Ecto neural progenitor cell (in vitro differentiated cells): ENCODE measurements at places on chromosomes 7 and 10.

DNA sequence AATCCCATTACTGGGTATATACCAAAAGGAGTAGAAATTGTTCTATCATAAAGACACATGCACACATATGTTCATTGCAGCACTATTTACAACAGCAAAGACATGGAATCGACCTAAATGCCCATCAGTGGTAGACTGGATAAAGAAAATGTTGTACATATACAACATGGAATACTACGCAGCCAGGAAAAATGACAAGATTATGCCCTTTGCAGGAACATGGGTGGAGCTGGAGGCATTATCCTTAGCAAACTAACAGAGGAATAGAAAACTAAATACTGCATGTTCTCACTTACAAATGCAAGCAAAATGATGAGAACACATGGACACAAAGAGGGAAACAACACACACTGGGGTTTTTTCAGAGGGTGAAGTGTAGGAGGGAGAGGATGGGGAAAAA, 300.2 kb downstream of the BAMBI start:
- DNase-seq, result no peak

DNA sequence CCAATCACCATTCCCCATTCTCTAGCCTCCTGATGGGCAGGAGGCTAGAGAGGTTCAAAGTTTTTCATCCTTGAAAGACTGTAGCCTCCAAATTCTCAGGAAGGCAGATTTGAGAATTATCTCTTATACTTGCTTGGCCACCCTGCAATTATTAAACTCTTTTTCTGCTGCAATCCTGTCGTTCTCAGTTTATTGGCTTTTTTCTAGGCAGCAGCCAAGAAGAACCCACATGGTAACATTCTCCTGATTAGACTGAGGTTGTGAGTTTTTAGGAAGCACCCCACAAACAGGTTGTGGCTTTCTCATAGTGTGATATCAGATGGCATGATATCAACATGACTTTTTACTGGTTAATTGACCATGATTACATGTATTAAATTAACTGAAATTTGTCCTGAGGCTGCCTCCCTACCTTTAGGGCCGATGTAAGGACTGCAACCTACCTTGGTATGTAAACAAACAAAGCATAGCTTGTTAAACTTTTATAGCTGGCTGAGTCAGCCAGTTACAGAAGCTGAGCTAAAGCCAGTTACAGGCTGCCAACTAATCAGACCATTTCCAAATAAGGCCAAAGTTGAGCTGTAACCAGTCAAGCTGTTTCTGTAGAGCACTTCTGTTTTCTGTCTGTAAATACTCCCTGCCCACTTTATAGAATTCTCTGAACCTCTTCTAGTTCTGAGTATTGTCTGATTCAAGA, 3.2 kb upstream of the ZNF248 start:
- no peak for DNase-seq

DNA sequence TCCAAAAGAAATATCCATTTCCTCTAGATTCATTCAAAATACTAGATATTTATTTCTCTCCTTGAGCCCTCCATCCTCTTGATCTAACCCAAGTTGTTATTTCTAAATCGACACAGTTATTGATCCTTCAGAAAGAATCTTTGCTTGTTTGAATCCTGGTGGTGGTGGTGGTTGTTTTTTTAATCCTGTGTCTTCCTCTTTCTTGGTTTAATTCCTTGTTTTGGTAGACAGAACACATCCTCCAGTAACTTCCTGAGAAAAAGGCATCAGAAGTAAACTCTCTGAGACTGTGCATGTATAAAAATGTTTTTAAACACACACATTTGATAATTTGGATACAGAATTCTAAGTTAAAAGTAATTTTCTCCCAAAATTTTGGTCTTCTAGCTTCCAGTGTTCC, 49.9 kb downstream of the SIRT1 start:
- DNase-seq, result no peak

GRCh38 chr7:121182902-121183301, 145.9 kb upstream of the WNT16 start:
- no peak for DNase-seq

DNA sequence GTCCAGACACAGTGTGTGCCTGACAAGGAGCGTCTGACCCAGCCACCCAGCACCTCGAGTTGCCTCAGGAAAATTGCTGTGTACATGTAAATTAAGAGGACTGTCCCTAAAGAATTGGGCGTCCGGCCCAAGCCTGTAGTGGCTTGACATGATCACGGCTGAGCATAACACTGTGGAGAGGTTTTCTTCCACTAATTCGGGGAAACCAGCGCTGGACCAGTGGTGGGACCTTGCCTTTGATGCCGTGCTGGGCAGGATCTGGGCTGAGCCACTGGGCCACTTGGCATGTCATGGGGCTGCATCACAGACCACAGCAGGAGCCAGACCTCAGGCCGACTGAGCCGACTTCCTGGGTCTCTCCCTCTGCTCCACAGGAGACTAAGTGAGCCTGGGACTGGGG, 282.5 kb downstream of the GLRX3 start:
- peak; percentile 20 for DNase-seq

DNA sequence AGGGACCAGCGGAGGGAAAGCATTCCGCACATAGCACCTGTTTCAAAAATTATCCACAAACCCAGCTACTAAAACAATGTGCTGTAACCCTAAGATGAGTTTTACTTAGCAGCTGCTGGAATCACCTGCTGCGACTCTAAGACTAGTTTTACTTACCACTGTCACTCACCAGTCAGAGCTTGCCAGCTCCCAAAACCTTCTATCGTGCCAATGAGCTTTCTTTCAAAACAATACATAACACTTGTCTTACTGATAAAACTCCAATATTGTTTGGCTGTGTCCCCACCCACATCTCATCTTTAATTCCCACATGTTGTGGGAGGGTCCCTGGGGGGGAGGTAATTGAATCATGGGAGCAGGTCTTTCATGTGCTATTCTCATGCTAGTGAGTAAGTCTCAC, 18.4 kb downstream of the ST8SIA6 start:
- no peak for DNase-seq

- no peak for DNase-seq
These were observed 4.2 kb downstream of the BNIP3 start for GRCh38 chr10:131977323-131978096.

DNA sequence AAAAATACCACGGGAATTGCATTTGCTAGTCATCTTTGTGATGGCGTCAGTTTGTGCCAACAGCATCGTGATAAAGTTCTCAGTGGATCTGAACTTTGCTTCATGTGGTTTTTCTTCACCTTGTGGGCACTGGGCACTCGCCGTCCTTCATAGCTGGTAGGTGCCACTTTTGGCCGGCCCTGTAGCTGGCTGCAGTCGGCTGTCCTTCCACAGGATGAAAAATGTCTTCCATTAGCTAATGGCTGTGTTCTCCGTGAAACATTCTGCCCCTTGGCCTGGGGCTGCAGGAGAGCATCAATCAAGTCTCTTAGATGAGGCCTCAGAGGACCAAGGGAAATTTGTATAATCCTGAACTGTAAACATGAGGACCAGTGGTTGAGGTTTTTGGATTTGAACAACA, 145.3 kb downstream of the DYNC1I1 start:
- no peak for DNase-seq

- no peak for DNase-seq
These were observed 114.5 kb downstream of the HIP1 start for GRCh38 chr7:75624134-75624832.

DNA sequence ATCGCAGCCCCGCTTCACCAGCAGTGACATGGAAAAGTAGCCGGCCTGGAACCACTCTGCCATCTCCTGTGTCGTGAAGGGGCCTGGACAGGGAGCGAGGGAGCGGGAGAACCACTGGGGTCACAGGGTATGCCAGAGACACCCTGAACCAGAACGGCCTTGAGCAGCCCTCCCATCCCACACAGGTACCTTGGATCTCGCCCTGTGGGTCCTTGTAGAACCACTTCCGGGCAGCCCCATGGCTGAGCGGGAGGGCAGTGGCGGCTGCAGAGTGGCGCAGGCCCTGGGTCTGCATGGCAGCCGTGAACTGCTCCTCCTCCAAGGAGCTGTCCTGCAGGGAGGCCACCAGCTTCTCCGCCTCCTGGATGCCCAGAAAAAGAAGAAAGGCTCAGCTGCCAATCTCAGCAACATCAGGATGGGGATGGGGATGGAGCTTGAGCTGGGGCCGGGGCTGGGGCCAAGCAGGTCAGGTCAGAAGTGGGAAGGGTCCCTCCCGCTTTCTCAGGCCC, 9.5 kb downstream of the GIGYF1 start:
- DNase-seq, result no peak

GRCh38 chr7:26212921-26213718, 11.6 kb downstream of the CBX3 start:
- DNase-seq, result no peak

DNA sequence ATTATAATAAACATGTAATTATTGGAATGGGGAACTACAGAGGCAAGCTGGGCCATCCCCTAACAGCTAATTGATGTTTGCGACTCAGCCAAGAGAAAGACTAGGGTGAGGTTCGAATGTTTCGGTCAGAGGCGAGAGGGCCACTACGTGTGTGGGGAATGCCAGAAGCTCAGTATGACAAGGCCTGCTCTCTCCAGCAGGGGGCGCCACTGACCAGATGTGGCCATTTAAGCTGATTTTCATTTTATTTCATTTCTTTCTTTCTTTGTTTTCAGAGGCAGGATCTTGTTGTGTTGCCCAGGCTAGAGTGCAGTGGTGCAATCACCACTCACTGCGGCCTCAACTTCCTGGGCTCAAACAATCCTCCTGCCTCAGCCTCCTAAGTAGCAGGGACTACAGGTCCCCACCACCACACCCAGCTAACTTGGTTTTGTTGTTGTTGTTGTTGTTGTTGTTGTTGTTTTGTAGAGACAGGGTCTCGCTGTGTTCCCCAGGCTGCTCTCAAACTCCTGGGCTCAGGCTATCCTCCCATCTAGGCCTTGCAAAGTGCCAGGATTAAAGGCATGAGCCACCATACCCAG, 38.1 kb downstream of the TMEM130 start:
- DNase-seq, result no peak

GRCh38 chr10:102117391-102118159, 2.6 kb downstream of the LDB1 start:
- DNase-seq, result peak; percentile 75

DNA sequence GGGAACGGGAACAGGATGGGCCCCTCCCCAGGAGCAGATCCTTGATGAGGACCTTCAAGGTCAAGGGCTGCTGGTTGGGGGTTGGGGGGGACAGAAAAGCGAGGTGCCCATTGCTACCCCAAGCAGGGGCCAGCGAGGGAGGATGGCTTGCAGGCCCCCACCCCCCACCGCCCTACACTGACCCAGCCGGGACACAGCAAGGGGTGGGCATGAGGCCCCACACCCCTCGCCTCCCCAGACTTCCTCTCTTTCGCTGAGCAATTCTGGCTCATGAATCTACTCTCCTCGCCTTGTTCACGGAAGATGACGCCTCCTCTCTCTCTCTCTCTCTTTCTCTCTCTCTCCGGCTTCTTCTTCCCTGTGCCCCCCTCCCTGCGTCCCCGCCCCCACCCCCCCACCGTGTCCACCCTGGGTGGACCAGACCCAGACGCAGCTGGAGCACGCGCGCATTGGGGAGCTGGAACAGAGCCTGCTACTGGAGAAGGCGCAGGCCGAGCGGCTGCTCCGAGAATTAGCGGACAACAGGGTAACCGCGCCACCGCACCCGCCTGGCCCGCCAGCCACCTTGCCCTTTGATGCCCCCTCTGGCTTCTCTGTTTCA, 81.1 kb upstream of the GTF2IRD1 start:
- DNase-seq, result no peak

DNA sequence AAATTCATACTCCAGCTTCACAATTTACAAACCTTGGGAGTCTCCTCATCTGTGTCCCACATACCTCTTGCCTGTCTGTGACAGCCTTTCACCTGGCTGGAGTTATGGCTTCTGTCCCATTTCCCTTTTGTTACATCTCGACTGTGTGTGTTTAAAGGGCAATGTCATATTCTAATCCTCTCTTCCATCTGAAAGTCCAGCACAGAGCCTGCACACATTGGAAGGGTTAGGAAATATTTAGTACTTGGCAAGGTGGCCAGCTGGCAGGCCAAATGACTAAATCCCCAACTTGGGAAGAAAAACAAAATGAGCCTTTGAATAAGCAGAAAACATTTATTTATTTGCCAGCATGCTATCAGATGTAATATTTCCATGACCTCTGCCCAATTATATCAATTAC, 120.1 kb upstream of the STK17A start:
- DNase-seq, result no peak

- DNase-seq, result peak; percentile 52
These were observed 103.0 kb upstream of the LRRTM3 start for GRCh38 chr10:66822801-66823200.

DNA sequence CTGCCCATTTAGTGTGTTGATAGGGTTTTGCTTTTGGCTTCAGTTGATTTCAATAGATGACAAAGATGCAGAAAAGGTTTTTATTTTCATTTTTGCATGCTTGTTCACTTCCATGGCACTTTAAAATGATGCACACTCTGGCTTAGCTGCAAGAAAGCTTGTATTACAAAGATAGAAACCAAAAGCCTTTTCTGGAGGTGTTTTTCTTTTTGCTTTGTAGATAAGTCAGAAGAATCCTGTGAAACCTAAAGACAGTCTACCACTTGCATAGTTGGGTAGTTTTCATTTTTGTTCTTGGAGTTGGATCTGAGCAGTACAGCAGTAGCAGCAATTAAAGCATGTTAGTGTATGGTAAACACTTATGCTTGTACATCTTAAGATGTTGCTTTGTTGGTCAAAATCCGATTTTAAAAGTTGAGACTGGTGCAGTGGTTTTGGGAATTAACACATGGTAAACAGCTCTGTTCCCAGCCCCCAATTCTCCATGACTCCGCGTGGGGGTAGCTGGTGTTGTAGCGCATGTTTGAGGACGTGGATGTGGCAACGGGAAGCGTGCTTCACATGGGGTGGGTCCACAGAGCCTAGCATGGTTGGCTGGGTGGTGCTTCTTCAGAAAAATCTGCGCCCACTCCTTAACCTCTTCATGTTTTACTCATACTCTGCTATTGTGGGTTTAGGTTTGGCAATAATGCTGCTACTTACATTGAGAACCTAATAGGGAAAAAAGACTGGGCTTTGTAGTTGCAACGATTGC, 19.8 kb downstream of the CCNY start:
- no peak for DNase-seq

GRCh38 chr10:132589681-132590080, 52.1 kb downstream of the INPP5A start:
- DNase-seq, result no peak

- DNase-seq, result no peak
These were observed 106.4 kb downstream of the BMPER start for GRCh38 chr7:34011696-34012095.

GRCh38 chr10:106136175-106136574, 1028.3 kb downstream of the SORCS1 start:
- DNase-seq, result no peak

- DNase-seq, result peak; percentile 55
These were observed 5.5 kb downstream of the TACC2 start for GRCh38 chr10:121994429-121994941.
